ENCODE measurements at places on chromosomes 6 and 20.

DNA sequence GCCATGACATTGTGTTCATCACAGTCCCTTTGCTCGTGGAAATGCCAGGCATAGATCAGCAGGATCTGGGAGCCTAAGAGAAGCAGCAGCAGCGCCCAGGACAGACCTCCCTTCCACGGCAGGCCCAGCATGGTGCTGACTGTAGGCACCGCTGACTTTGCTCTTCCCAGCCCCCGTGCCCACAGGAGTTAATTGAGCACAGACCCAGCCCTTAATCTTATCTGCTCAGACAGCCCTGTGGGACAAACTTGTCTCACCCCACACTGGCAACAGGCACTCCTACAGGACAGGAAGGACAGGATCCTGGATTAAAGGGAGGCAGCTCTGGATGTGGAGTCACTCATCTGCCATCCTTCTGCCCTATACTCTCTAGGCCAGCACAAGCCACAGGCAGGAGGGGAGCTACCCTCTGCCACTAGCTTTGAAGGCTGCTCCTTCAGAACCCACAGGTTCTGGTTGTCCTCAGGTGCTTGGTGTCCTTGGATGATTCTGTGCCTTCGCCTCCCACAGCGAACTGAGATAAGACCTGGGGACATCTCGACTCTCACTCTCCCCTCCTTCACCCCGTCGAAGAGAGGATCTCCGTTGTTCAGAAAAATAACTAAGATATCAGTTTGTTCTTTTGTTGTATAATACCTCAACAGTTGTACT is at the start of gene CST9L:
Gene CST9L (minus strand): TSS at position 165 of the 651 bp plus-strand sequence. CDS start 34 bp downstream, at position 131.
- no peak for DNase-seq

GRCh38 chr6:16533210-16533609 is 228.1 kb downstream of the ATXN1 start:
- DNase-seq = no peak

DNA sequence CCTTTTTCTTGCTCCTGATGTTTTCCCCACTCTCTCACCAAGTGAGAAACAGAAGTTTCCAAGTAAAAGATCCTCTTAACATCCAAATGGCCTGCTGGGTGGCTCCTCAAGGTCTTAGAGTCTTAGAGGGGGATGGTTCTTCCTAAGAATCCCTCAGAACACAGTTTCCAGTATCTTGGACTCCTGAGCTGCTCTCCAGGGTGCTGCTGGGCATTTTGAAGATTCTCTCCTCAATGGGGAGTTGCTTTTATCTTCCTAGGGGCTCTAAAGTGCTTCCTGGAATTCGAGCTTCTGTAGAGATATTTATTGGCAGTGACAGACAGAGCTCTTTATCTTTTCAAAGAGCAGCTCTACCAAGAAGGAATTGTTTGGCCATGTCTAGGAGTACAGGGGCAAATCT is 70.8 kb upstream of the SLC35B3 start:
- DNase-seq = no peak

DNA sequence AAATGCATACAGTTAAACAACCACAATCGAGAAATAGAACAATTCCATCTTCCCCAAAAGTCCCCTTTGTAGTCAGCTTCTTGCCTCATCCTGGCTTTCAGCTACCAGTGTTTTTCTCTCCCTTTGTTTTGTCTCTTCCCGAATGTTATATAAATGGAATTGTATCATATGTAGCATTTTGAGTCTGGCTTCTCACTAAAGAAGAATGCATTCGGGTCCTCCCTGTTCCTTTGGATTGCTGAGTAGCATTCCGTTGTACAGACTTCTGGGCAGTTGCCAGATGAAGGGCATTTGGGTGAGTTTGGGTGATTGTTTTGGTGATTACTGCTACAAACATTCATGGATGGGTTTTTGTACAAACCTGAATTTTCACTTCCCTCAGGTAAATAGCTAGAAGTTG is 27.8 kb downstream of the PRPH2 start:
- peak; percentile 94 for DNase-seq

GRCh38 chr6:15398633-15399275 is 152.9 kb downstream of the JARID2 start:
- no peak for DNase-seq

DNA sequence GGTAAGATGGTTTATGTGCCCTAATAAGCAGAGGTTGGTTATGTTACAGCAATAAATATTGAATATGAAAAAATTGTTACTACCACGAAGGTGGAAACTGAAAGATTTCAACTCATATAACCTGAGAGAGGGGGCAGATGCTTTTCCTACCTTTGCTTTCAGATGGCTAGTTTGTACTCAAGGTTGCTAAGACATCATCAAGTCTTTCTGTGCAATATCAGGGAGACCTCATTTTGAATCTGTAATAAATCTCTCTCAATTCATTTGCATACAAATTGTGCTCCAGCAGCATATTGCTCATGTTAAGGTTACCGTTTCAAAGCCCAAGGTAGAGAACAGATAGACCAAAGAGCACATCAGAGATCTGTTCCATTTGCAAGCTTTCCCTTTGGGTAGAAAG is 220.4 kb downstream of the KHDC1L start:
- DNase-seq = no peak

DNA sequence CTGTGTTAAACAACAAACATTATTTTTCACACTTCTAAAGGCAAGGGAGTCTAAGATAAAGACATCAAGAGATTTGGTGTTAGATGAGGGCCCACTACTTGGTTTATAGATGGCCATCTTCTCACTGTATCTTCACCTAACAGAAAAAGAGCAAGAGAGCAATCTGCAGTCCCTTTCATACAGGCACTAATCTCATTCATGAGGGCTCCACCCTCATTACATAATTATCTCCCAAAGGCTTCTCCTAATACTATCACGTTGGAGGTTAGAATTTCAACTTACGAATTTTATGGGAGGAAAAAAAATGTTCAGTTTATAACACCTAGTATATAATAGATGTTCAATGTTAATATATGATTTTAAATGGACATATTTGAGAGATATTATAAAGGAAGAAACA is 45.6 kb downstream of the HDAC2 start:
- no peak for DNase-seq

- peak; percentile 20 for DNase-seq
These were observed 140.6 kb upstream of the SCGN start for GRCh38 chr6:25511376-25511775.

DNA sequence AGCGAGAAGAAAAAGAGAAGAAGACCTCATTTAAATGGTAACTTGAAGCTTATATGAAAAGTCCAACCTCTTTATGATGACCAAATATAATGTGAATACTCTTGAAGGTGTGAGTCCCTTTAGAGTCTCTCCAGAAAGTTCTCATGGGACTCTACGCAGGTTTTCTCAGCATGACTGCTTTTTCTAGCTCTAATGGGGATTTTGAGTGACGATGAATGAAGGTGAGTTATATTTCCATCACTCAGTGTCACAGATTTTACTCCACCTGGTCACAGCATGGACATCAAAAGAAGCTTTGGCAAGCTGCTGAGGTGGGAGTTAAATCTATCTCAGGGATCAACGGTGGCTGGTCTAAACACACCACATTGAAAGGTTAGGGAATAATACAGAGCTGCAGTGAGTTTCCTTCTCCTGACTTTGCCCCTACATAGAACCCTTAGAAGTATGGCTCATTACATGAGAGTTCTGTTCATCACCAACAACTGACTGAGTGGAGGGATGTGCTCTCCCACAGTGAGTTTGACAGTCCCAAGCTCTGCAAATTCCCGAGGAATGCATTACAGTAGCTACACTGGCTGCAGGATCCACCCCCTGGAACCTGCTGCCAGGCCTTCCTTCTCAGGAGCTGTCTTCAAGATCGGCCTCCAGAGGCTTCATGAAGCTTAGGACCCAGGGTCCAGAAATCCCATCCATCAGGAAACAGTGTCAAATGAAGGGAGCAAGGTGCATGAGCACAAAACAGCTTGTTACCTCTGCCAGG is 126.8 kb downstream of the FOXC1 start:
- DNase-seq = no peak

DNA sequence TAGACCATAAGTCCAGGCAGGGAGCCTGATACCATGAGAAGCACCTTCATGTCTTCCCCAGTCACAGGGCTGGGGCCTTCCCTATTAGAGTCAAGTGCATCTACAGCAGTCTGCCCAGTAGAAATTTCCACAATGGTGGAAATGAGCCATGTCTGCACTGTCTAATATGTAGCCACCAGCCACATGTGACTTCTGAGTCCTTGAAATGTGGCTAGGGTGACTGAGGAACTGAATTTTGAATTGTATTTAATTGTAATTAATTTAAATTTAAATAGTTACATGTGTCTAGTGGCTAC is 300.2 kb downstream of the CLIC5 start:
- no peak for DNase-seq

DNA sequence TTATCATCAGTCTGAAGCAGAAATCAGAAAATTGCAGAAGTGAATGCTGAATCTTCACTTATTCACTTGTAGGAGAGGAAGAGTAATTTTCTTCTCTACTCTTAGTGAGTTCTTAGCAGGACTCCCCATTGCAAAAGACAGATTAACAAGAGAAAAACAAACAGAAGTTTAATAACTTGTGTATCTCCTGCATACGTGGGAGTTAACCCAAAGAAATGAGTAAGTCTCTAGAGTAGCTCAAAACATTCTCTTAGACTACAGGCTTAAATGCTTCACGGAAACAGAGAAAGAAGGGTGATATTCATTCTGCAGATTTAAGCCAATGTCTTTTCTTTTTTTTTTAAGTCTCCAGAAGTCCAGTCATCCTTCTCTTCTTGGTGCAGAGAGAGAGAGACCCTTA is 97.9 kb upstream of the TMEM181 start:
- no peak for DNase-seq

GRCh38 chr6:35449287-35449881 is 2.8 kb upstream of the FANCE start:
- peak; percentile 71 for DNase-seq

- DNase-seq = no peak
These were observed 30.9 kb downstream of the ITPR3 start for GRCh38 chr6:33652002-33652401.

DNA sequence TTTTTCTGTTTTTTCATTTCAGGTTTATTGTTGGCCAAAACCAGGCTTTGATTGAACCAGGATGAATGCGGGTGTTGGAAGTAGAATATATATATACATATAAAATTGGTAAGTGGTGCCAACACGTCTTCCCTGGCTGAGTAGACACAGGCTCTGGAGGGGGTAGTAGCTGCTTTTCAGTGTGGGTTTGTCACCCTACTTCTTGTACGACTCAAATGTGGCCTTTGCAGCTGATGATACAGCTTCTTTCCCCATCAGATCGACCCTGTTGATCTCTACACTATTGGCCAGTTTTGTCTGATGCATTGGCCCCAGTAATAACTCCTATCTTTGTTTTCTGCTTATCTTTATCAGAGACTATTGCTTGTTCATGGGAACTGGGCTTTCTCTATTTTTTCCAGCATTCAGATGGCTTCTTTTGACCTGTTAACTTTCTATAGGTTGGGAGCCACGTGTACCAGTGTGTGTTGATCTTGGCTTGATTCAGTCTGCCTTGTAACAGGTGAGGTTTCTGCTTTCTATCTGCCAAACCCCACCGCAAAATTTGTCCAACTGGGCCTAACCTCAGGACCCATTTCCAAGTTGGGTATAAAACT is 2.7 kb upstream of the ZNFX1 start:
- no peak for DNase-seq

GRCh38 chr20:40781327-40782042 is 92.4 kb upstream of the MAFB start:
- no peak for DNase-seq

GRCh38 chr6:112281821-112282615 is 27.7 kb upstream of the LAMA4 start:
- DNase-seq = peak; percentile 92

GRCh38 chr6:135008941-135009290 is 45.7 kb downstream of the HBS1L start:
- DNase-seq = no peak

DNA sequence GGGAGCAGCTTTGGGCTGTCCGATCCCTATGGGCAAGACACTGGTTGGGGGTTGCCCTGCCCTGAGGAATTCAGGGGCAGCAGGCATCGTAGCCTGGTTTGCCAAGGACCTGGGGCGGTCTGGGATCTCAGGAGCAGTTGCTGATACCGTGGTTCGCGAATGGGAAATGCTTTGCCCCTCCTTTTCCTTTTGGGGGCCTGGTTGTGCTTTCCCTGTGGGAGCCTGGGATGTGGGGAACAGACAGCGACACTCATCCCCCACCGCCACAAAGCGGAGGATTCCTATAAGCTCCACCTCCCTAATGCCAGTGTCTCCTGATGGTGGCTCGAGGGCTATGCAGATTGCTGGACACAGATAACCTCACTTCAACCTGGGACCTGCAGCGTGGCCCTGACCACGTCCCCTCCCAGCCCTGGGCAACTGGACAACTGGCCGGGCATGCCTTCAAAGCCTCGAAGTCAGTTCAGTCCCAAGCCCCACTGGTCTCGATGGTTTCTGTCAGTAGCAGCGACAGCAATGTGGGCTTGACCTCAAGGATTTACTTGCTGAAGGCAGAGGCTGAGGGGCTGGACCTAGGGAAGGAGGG is 3.3 kb downstream of the CEBPB start:
- peak; percentile 56 for DNase-seq

GRCh38 chr20:49610691-49611538 is 43.0 kb upstream of the PTGIS start:
- no peak for DNase-seq

DNA sequence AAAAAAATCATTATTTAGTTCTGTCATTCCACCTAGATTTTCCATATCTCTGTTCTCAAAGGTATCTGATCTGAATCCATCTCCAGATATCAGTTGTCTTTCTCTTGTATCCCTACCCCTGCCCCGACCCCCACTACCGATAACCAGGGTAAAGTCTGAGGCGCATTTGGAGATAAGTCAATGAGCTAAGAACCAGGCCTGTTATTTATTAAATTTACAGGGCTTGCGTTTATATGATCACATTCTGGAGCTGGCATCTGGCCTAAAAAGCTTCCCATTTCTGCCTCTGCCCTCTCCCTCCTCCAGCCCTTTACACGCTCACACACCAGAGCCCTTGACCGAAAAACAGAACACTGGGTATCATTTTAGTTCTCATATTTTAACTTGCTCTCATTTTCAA is 144.7 kb downstream of the ALDH8A1 start:
- DNase-seq = no peak

DNA sequence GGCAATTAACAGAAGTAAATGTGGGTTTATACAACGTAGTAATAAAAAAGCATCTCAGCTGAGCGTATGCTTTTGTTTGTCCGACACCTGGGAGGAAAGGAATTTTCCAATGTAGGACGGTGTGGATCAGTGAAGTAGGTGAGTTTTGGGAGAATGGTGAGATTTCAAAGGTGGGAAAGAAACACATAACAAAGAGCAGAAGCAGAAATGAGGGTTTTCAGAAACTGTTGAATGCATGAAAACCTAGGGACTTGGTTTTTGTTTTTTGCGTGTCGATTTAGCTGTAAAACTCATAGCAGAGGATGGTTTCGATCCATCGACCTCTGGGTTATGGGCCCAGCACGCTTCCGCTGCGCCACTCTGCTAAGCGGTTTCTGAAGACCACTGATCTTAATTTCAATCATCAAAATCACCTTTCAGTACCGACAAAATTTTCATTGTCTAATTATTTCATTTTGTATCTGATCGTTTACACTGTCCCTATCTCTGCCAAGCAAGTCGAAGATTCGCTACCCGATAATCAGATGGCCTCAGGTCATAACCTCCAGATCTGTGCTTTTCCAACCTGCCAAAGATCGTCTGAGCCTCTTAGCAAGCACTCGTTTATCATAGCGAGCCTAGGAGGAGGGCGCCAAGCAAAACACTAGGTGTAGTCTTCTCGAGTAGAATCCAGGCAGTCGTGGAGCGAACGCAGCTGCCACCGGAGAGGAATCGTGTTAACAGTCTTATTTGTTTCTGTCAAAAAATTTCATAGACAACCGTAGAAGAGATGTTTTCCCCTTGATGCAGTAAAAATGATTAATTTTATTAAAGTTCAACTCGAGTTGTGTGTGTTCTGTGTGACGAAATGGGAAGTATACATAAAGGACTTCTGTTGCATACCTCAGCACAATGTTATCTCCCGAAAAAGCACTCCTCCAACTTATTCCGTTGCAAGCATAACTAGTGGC is 20.9 kb upstream of the POM121L2 start:
- peak; percentile 46 for DNase-seq

Data from AG10803 (cell line).